ENCODE measurements at places on chromosomes 2 and 18.

DNA sequence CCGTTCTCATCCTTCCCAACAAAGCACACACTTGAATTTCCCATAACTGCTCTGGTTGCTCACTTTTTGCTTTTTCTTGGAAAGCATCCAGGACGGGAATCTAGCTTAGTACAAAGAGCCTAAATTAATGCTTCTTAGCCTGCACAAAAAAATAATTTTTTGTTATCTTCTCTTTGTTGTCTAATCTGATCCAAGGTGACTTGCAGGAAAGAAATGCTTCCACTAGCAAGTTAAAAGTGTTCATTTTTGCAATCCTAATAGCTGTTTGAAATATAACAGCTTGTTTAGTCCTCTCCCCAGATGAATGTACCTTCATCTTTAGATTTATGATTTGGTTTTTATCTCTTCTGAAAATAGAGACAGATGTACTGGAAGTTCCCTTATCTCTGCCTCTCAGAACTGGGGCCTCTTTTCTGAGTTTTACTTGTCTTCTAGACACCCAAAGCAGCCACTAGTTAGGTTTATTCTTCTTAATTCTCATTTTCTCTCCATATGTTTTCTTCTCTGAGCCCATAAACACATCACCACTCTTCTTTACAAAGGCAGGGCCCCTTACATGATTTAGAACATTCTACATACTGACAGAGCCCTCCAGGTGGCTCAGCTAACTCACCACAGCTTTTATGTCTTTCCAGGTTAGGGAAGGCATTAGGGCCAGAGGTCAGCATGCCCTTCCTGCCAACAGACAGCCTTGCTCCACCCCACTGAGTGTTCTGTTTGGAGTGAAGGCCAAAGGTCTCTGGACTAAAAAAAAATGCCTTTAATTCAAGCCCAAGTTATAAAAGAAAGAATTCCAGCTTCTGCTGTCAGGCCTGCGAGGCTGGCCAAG lies 74.7 kb upstream of the MAP4K3 start:
- no peak for DNase-seq

GRCh38 chr2:70141212-70141901 lies 49.5 kb downstream of the C2orf42 start:
- no peak for DNase-seq

GRCh38 chr2:237432484-237433092 lies 18.6 kb upstream of the COL6A3 start:
- DNase-seq = no peak

DNA sequence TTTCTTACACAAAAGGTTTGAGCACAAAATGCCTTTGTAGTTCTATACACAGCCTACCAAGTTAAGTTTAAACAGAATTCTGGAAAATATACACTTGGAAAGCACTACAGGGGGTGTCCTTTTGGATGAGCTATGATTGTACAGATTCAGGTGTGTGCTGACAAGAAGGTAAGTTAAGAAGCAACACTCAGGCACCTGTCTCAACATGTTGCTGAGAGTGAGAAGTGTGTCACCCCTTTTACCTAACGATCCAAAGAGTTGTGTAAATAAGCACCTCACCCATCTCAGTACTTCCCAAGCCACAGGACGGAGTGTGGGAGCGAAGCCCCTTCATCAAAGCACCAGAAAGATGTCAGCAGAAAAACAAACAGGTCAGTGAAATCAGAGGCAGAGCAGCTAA lies 109.5 kb upstream of the DAPL1 start:
- DNase-seq = no peak

- DNase-seq = no peak
These were observed 1009.2 kb upstream of the FANCL start for GRCh38 chr2:59250307-59250677.

GRCh38 chr2:184006998-184007397 lies 591.3 kb upstream of the ZNF804A start:
- DNase-seq = no peak

DNA sequence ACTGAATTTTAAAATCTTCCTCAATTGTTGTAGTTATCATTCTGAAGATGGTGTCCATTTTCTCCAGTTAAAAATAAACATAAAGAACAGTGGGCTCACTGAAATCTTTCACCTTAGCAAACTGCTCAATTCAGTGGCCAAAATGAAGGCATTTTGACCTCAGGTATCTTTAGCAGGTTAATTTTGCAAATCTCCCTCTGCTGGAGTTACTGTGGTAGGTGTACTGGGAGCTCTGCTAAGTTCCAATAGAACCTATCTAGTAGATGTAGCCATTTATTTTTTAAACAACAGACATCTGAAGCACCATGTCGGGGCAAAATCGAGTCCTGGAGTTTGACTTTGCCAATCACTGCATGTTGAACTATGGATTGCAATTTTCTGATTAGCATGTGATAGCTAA lies 177.1 kb downstream of the IRS1 start:
- no peak for DNase-seq

GRCh38 chr18:63960891-63961290 lies 9.0 kb upstream of the SERPINB8 start:
- DNase-seq = no peak

DNA sequence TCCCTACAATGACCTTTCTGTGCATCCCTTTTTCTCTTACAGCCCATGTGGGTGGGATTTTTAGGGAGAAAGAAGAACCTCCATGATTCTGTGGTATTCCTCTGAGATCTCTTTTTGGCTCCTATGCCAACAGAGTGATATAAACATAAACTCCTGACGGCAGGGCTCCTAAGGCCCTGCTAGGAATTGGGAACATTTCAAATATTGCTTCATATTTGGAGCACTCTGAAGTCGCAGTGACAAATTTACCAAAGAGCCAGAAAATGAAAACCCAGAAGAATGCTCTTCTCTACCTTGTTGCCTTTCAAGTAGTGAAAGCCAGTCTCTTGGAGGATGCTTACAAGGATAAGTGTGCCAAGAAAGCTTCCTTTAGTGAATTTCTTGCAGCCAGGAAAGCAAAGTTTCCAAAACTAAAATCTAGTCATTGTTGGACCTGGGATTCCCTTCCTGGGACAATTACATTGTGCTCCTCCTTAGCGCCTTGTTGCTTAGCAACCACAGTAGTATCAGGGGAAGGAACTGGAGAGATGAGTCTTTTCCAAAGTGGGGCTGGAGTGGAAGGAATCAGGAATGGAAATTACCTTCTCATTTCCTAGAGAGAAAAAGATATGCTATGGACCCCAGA lies 7.3 kb upstream of the SETBP1 start:
- no peak for DNase-seq

DNA sequence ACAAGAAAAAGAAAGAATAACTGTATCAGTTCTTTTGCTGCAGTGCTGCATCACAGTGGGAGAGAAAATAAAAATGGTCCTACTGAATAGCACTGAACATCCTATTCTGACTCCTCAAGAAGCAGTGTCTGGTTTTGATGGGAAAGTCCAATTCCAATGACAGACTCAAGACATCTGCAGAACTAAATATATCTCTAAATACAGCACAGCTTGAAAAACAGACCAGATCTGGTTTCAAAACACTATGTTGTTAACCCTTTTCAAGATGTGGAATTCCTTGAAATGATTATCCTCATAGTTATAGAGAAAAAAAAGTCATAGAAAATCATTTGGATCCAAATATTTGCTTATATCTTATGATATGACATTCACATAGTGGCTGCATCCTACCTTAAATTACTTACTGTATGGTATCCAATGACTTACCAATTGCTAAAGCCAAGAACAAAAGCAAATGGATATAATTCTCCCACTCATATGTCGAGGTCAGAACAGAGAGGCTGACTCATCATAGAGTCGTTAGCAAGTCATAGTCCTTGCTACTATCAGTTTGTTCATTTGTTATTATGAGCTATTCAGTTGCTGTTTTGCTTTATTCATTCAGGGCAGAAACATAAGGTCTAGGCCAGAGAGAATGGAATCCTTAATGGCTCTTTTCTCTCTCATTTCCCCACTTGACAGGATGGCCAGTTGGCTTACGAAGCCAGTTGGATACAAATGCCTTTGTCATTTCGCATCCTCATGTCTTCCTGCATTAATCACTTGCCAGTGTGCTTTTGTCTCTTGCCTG lies 62.5 kb upstream of the ACVR2A start:
- DNase-seq = no peak

DNA sequence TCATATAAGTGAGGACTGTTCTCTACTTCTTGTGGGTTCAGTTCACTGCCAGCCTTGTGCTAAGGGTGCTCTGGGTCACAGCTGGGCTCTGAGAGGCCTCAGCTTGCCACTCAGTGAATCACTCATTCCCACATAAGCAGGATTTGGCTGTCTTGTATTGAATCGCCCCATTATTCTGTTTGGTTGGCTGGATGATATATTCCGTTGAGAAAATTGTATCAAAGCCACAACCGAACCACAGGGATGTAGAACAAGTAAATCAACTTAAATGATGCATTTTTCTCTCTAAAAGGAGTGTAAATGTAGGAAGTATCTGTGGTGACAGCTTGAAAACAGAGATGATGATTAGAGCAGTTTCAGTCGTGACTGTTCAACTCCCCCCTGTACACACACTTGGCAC lies 39.6 kb downstream of the TTC39C start:
- DNase-seq = no peak

DNA sequence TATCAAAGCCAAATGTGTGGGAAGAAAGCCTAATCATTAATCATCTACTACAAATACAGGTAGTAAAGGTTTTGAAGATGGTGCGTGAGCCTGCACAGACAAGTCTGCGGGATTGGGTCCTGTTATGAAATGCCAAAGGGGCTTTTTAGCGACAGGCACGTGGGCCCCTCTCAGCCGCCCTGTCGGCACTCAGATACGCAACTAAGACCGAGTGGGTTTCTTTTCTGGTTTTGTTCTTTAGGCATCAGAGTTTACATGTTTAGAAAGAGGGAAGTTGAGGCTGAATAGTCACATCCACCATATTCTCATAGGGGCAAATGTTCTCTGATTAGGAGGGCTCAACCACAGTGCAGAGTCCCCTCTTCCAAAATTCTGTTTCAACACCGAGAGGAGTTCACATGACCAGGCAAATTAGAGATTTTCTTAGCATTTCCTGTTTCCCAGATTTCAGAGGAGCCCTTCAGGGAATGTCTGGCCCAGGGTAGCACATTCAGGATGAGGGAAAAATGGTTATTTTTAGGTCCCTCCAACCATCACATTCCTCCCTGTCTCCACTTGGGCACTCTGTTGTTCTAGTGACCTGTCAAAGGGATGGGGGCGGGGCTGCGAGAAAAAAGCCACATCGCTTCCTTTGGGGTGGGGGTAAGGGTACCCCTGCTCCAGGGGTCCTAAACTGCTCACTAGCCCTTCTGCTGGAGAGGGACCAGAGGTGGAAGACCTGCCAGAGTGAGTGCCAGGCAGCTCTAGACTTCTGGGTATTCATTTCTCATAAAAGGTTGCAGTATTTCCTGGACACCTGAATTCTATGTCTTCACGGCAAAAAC lies 159.2 kb downstream of the BCL2 start:
- DNase-seq = no peak

- no peak for DNase-seq
These were observed 58.6 kb upstream of the ZCCHC2 start for GRCh38 chr18:62464266-62464665.

GRCh38 chr2:189218236-189218635 lies 38.7 kb upstream of the COL5A2 start:
- DNase-seq = no peak

GRCh38 chr2:10588931-10589330 lies 100.8 kb downstream of the NOL10 start:
- DNase-seq = no peak

GRCh38 chr18:75638776-75639471 lies 211.4 kb upstream of the SMIM21 start:
- DNase-seq = no peak

GRCh38 chr2:197952540-197953202 lies 148.3 kb downstream of the PLCL1 start:
- DNase-seq = no peak

- DNase-seq = no peak
These were observed 434 bp upstream of the DUSP19 start for GRCh38 chr2:183078163-183078463.

- no peak for DNase-seq
These were observed 159.5 kb downstream of the MYT1L start for GRCh38 chr2:2171624-2172023.

- no peak for DNase-seq
These were observed 16.2 kb upstream of the MAPRE2 start for GRCh38 chr18:35024965-35025364.

DNA sequence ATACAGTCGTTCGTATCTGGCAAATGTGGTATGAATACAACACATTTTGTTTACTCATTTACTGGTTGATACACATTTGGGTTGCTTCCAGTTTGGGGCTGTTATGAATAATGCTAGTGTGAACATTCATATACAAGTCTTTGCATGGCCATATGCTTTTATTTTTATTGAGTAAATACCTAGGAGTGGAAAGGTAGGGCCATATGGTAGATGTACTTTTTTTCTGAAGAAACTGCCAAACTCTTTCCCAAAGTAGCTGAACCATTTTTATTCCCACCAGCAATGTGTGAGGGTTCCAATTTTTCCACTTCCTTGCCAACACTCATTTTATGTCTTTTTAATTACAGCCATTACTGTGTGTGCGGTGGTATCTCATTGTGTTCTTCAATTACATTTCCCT lies 496.2 kb upstream of the NRXN1 start:
- DNase-seq = no peak

DNA sequence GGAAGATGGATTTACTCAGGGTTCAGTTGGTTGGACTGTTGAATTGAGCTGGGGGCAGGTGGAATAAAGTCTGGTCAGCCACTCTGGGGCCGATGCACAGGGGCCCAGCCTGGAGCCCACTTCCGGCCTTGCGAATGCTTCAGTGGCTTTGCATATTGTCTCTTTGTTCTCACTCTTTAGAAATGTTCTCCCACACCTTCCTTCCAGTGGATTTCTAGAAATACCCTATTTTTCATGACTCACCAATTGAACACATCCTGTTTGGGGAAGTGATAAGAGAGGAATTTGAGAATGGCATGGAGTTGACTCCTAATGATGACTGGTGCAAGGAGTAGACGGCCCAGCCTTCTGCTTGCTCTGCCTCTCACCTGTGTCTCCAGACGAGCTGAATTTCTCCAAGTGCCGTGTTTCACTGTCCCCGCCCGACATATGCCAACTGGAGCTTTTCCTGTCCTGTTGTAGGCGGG lies 28.1 kb downstream of the ASAP2 start:
- DNase-seq = no peak

DNA sequence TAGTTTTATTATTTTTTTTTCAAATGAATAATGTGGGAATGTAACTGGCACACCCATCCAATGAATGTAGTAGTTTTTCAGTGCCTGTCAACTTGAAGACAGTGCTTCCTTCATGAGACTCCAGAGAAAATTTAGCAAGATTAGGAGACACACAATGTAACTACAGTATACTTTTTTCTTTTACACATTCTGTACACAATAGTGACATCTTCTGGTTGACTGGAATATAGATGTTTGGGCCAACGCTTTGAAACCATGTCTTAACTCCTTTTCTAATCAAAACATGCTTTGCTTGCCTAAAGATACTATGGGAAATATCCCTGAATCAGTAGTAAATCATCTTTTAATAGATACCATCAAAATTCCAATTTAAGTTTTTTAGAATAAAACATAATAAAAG lies 229.5 kb upstream of the ZC3H15 start:
- DNase-seq = no peak
